SJSA1 (cell line): ENCODE measurements at places on chromosomes 5 and 9. TPM values are rescaled to one million over a fixed set of nuclear protein-coding genes. Genes with fewer than 3 reads are reported as not detected.

CRHBP gene
- total RNA-seq, result 0.11 TPM in 1 of 2 replicates, not detected in the other

GLDC gene
- total RNA-seq, result 0.18 TPM in 1 of 2 replicates, not detected in the other

ARHGEF37 gene
- total RNA-seq, result 0.25 and 0.32 TPM in 2 replicates

WWC1 gene
- total RNA-seq, result 13.2 and 21.3 TPM in 2 replicates

GRCh38 chr9:5767968-5768932 is 64.7 kb downstream of the ERMP1 start:
- no peak overlapping the region for H3K4me3 ChIP-seq
- H3K27me3 ChIP-seq, result no peaks in the 10 kb centered on the region
- no peaks in the 10 kb centered on the region for H3K4me1 ChIP-seq
- peaks cover 45% of the 10 kb centered on the region for H3K36me3 ChIP-seq
- DNase-seq, result no peak

DNA sequence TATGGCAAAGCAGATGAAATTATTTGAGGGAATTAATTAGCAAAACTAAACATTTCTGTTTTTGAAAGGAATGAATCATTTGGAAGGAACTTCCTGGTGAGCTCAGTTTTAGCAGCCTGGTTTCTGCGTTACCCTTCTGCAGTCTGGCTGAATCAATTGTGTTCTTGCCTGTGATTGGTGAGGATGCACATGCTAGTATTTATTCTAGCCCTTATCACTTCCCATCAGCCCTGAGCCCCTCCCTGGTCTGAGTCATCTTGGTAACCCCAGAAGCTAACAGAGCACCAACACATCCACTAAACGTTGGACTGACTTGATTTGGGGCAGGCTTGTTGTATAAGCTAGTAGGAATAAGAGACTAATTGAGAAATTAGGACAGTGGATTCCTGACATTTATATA is 6.6 kb downstream of the TJP2 start:
- H3K27me3 ChIP-seq, result no peaks in the 10 kb centered on the region
- peak overlapping the region; percentile 63 for H3K27ac ChIP-seq
- peaks cover 49% of the 10 kb centered on the region for H3K4me1 ChIP-seq
- no peak overlapping the region for H3K4me3 ChIP-seq
- no peaks in the 10 kb centered on the region; the same call in 1 of the 2 replicates for H3K36me3 ChIP-seq

GRCh38 chr5:20113931-20114330 is 125.9 kb upstream of the CDH18 start:
- no peaks in the 10 kb centered on the region; the same call in 1 of the 2 replicates for H3K27me3 ChIP-seq
- no peak for DNase-seq
- no peak overlapping the region for H3K4me3 ChIP-seq
- H3K36me3 ChIP-seq, result no peaks in the 10 kb centered on the region
- H3K4me1 ChIP-seq, result no peaks in the 10 kb centered on the region

- H3K27ac ChIP-seq, result no peak overlapping the region
- DNase-seq, result no peak
- H3K36me3 ChIP-seq, result peaks cover 89% of the 10 kb centered on the region
- no peaks in the 10 kb centered on the region for H3K4me1 ChIP-seq
- no peak overlapping the region for H3K4me3 ChIP-seq
These were observed 28.1 kb downstream of the DAPK1 start for GRCh38 chr9:87525546-87526303.

- H3K4me1 ChIP-seq, result no peaks in the 10 kb centered on the region
- no peak overlapping the region for H3K27ac ChIP-seq
- no peaks in the 10 kb centered on the region for H3K36me3 ChIP-seq
- no peaks in the 10 kb centered on the region for H3K27me3 ChIP-seq
- H3K4me3 ChIP-seq, result no peak overlapping the region
These were observed 244.1 kb downstream of the MED10 start for GRCh38 chr5:6134281-6134680.

- H3K27me3 ChIP-seq, result no peaks in the 10 kb centered on the region
- H3K4me3 ChIP-seq, result no peak overlapping the region
- H3K27ac ChIP-seq, result no peak overlapping the region
- peaks cover 93% of the 10 kb centered on the region for H3K36me3 ChIP-seq
- no peak for DNase-seq
These were observed 6.3 kb downstream of the UCK1 start for GRCh38 chr9:131524665-131525315.

GRCh38 chr5:164610374-164610773 is 1105.0 kb downstream of the MAT2B start:
- no peaks in the 10 kb centered on the region for H3K4me1 ChIP-seq
- no peak for DNase-seq
- no peaks in the 10 kb centered on the region for H3K36me3 ChIP-seq
- no peaks in the 10 kb centered on the region for H3K27me3 ChIP-seq
- H3K27ac ChIP-seq, result no peak overlapping the region
